ENCODE measurements at places on chromosomes 16 and 17.

GRCh38 chr17:59491353-59492090 is 73.9 kb upstream of the DHX40 start:
- DNase-seq, result no peak

DNA sequence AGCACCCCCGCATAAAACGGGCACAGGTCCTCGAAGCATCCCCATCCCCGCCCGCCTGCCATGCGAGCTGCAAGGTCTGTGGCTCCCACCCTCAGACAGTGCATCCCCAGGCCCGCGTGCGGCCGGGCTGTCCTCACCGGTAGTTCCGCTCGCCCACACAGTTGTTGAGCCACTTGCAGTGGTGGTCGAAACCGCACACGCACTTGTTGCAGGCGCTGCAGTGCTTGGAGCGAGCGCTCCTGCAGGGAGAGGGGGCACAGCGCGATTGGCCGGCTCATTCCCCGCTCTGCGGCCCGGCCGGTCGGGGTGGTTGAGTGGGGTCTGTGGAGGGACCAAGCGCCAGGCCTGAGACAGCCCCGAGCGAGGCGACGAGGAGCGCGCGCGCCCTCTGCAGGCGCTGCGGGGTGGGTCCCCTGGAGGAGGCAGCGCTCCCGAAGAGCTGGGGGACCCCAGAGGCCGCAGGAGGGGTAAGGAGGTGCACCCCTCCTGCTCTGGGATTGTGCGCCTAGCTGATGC is 6.0 kb upstream of the TPPP3 start:
- peak; percentile 74 for DNase-seq

GRCh38 chr16:64391063-64391600 is 730.7 kb downstream of the CDH11 start:
- DNase-seq, result no peak

- peak; percentile 65 for DNase-seq
These were observed 32.7 kb upstream of the RPH3AL start for GRCh38 chr17:385178-385835.

GRCh38 chr16:11619327-11619851 is 32.7 kb upstream of the LITAF start:
- no peak for DNase-seq

GRCh38 chr16:72612256-72612655 is 435.7 kb downstream of the ZFHX3 start:
- DNase-seq, result no peak

DNA sequence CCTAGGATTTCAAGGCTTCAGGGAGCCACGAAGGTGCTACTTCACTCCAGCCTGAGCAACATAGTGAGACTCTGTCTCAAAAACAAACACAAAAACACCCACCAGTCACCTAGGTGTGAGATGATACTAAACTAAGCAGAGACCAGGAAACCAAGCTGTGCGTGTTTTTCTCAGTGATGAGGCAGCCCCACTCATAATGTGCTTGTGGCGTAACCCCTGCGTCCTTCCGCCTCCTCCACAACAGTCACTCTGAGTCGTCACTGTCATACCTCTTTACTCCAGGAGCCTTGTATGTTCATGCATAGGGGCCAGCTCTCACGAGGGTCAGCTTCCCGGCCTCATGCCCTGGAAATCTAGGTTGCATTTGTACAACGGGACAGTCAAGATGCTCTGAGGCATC is 31.1 kb upstream of the SLC47A1 start:
- DNase-seq, result no peak

GRCh38 chr16:89956505-89957215 is 8.1 kb downstream of the DEF8 start:
- no peak for DNase-seq

DNA sequence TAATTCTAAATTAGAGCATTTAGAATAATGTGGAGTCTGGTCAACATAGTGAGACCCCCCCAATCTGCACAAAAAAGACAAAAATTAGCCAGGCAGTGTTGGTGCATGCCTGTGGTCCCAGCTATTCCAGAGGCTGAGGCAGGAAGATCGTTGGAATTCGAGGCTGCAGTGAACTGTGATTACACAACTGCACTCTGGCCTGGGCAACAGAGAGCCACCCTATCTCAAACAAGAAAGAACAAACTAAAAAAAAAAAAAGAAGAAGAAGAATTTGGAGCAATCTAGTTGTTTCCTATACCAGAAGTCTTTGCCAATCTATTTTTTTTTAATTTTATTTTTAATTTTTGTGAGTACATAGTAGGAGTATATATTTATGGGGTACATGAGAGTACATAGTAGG is 6.0 kb downstream of the CETP start:
- DNase-seq, result no peak

DNA sequence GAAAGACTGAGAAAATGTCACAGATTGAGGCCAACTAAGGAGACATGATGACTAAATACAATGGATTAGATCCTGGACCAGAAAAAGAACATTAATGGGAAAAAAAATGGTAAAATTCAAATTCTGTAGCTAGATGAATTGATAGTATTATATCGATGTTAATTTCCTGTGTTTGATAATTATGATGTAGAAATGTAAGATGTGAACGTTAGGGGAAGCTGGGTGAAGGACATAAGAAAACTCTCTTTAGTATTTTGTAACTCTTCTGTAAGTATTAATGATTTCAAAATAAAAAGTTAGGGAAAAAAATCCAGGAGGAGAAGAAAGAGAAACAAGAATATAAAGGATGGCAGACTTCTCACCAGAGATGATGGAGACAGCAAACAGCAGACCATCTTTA is 2.8 kb upstream of the ITGB3 start:
- no peak for DNase-seq

DNA sequence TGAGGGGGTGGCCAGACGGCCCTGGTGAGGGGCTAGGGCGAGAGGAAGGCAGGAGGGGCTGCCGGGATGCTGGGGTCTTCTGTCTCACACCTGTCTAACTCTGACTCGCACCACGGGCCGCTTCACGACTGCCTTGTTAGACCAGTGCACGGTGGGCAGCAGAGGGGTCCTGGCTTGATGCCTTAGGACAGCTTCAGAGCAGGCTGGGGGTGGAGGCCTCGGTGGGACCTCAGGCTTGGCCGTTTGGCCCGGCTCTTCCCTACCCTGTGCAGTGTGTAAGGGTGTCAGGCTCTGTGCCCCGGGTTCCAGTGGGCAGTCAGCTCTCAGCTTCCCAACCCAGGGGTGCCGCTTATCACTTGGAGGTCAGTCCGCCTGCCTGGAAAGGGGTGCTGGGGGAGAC is 100.7 kb downstream of the OR1D5 start:
- DNase-seq, result no peak
